Epithelial cell of prostate (primary cell): ENCODE measurements at places on chromosomes 12 and 14.

DNA sequence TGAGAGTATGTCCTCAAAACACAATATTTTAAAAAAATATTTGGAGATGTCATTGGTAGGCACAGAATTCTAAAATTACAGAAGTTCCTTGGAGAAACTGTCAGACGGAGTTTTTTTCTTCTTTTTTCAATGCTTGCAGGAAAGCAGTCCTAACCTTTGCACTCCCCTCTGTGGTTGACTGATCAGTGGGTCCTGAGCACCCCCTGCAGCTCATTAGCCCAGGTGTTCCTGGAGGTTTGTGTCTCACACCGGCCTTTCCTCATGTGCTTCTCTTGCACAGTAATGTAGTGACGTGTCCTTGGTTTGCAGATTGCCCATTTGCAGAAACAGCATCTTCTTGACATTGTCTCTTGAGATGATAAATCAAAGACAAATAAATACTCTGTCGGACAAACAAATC is 513.0 kb downstream of the TMEM121 start:
- no peak for DNase-seq

DNA sequence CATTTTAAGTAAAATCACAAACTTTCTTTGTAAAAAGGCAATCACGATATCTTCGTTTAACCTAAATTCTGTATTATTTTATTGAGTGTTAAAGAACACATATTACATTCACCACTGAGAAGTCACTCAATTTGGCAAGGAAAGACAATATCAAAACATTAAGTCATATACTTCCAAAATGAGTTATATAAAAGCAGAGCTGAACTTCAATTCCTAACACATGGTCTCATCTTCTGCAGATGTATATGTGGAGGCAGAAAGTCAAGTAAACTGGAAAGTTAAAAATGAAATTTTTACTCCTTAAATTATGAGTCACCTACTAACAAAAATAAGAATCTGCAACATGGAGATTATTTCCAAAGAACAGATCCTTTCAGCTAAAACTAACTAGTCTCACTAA is 28.7 kb downstream of the BMAL2 start:
- DNase-seq, result no peak

DNA sequence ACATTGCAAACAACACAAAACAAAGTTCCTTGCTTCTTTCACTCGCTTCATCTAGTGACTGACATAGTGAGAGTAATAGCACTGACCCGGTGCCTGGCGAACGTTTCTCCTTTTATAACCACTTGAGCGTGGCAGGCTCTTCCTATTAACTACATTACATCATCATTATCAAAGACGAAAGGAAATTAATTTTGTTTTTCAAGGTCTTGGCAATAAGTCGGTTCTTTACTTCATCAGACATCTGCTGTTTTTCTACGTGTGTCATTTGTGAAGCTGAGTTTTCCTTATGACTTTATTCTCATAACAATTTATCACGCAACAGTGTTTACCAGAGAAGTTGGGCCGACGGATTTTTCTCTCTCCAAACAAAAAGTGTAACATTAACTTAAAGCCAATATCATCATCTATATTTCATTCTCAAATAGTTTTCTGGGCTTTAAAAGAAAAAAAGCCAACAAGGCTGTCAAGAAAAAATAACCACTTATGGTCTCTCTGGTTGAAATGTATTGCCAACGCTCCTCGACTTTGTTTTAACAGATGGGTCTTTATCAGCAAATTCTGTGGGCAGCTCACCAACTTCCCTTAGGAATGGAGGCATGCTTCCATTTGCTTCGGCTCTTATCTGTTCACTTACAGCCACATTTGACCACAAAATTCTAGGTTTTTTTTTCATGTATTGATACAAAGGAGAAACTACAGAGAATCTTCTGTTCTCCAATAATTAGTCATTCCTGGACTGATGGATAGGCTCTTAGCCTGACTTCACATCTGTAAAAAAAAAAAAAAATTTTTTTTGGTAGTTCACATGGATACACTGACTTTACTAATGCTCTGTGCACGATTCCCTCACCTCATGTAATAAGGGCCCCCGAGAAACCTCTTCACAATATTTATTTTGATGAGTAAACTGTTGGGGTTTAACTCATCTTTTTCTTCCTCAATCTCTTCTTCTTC is 97.1 kb upstream of the CDKN3 start:
- no peak for DNase-seq

DNA sequence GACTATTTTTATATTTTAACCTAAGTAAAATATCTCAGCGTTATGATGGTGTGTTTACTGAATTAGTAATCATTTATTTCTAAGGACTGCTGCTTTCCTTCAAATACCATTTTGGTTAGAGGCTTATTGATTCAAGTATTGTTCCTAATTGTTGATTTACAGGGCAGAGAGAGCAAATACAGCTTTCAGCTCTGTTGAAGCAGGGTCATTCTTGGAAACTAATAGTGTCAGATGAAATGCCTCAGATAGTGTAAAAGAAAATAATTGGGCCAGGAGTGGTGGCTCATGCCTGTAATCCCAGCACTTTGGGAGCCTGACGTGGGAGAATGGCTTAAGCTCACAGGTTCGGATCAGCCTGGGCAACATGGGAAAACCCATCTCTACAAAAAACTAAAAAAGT is 249.3 kb downstream of the FUT8 start:
- DNase-seq, result no peak

GRCh38 chr12:664075-664778 is 982 bp upstream of the NINJ2 start:
- DNase-seq, result no peak

DNA sequence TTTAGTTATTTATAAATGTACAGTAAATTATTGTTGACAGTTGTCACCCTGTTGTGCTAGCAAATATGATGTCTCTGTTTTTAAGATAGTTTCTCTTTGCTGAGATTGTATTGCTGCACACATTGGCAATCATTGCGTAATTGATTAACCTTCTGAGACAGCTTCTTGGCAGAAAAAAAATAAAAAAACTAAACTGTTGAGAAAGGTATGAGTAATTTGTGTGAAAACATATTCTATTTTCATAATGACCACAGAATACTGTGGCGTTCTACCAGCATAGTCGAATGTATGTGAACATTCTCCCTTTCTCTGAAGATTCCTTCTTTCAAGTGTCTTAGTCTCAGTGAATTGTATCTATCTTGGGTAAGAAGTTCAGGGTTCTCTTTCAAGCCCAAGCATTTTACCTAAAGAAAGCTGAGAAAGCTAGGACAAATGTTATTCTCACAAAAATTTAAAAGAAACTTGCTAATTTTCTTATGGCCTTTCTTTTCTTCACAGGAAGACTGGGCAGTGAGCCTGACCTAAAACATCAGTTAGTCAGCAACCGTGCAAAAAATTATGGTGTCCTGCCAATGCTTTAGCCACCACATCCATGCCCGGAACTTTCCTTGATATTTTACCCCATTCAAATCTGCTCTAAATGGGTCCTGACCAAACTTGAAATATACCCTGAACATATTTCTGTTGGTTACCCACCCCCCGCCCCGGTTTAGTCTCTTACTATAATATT is 69.0 kb upstream of the REP15 start:
- DNase-seq, result no peak

DNA sequence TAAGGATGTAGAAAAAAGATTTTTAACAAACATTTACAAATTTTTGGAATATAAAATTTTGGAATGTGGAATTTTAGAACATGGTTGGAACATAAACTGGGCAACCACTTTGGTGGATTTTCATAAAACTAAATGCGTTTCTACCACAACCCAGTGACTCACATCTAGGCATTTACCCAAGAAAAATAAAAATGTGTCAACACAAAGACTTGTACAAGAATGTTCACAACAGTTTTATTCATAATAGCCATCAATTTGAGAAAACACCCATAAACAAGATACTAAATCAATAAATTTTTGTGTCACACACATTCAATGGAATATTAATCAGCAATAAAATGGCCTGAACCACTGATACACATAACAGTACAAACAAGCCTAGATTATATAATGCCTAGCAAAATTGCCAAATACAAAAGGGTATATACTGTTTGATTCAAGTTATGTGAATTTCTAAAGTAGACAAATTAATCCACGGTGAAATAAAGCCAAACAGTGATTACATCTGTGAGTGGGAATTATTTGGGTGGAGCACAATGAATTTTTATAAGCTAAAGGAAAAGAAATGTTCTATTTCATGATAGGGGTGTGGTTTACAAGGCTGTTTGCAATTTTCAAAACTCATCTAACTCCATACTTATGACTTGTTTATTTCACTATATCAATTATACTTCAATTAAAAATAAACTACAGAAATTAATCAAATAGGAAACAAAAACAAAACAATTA is 415.2 kb upstream of the OR4E1 start:
- no peak for DNase-seq

GRCh38 chr14:59986556-59987059 is 66.7 kb downstream of the LRRC9 start:
- no peak for DNase-seq
